ENCODE measurements at places on chromosomes 3 and 15. TPM values are rescaled to one million over a fixed set of nuclear protein-coding genes. Genes with fewer than 3 reads are reported as not detected.

Gene IL17RD
- total RNA-seq = 2.4 TPM

Gene CPNE9
- 0.44 TPM for total RNA-seq

DNA sequence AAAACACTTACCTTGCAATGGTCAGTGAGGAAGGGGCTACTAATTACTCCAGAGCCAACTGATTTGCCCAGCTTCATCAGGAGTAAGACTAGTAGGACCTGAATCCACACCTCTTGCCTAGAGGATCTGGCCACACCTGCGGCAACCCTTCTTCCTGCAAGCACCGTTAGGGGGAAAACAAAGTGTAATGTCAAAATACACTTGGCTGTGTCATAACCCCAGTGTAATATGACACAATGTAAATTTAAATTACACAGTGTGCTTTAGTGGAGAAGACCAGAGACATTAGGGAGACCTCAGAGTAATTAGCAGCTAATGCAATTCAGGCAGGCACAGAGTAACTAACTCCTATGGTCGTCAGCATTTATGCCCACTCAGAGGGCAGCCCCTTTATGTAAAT lies 308.5 kb upstream of the ARRDC4 start:
- H3K4me3 ChIP-seq = no peak overlapping the region
- no peaks in the 10 kb centered on the region for H3K36me3 ChIP-seq
- no peak overlapping the region for H3K27ac ChIP-seq
- DNase-seq = no peak
- H3K27me3 ChIP-seq = peaks cover 6% of the 10 kb centered on the region

DNA sequence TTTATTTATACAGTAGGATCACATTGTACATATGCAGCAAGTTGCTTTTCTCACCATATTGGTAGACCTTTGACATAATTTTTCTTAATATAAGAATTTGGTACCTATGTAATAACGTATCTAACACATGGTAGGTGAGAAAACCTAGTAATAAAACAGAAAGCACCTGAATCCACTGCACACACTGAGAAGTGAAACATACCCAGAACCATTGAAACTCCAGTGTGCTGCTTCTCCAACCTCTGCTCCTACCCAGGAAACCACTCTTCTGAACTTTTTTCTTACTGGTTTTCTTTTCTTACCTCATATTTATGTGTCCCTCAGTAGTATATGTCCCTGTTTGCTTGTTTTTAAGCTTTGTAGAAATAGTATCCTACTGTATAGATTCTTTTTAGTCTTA lies 293.0 kb downstream of the UBE2E2 start:
- no peaks in the 10 kb centered on the region for H3K36me3 ChIP-seq
- no peaks in the 10 kb centered on the region for H3K27me3 ChIP-seq
- H3K27ac ChIP-seq = no peak overlapping the region
- no peak overlapping the region for H3K4me3 ChIP-seq
- peaks cover 9% of the 10 kb centered on the region for H3K4me1 ChIP-seq

GRCh38 chr3:51830345-51830744 lies 31.1 kb upstream of the IQCF2 start:
- H3K4me1 ChIP-seq = no peaks in the 10 kb centered on the region
- no peak for DNase-seq
- no peaks in the 10 kb centered on the region for H3K27me3 ChIP-seq
